ENCODE measurements at places on chromosomes 7 and 10.
A peak's percentile ranks its signal among the peaks of the same experiment; 100 is the strongest.

DNA sequence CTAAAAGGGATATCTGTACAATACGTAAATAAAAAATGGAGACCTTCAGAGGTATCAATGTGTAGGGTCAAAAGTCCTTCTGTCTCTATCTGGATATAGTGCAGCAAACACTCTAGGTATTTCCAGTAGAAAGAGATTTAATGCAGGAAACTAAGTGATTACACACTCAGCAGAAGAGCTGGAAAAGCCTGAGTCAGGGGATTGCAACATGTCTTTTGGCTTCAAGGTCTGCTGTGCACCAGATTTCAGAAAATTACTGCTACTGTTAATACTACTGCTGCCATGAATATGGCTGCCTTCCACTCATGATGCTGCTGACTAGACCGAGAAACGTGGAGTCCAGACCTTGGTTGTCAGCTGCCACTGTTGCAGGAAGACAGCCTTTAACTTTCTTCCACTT is 94.9 kb upstream of the DLX6 start:
- peak; percentile 19 for DNase-seq
- no peak overlapping the region for H3K27ac ChIP-seq
- H3K4me3 ChIP-seq: no peak overlapping the region
- H3K27me3 ChIP-seq: no peaks in the 10 kb centered on the region
- H3K36me3 ChIP-seq: no peaks in the 10 kb centered on the region
- no peaks in the 10 kb centered on the region for H3K4me1 ChIP-seq

GRCh38 chr7:151086802-151087244 is 548 bp downstream of the AGAP3 start:
- peaks cover 46% of the 10 kb centered on the region for H3K4me1 ChIP-seq
- no peaks in the 10 kb centered on the region for H3K27me3 ChIP-seq
- H3K27ac ChIP-seq: peak overlapping the region; percentile 36
- H3K36me3 ChIP-seq: no peaks in the 10 kb centered on the region
- peak overlapping the region; percentile 99 for H3K4me3 ChIP-seq
- peak; percentile 30 for DNase-seq

DNA sequence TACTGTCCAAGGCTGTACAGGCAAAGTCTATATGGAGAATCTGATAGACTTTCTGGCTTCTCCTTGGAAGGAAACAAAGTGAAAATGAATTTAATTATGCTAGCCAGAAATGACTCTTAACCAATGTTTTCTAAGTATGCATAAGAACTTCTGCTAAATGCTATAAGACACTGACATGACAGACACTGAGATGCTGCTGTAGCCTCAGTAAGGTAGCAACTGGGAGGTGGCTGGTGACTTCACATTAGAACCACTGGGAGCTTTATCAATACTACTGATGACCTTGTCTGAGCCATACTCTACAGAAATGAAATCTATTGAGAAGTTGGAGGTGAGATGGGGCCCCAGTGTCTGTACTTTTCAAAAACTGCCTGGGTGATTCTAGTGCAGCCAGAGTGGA is 188.6 kb downstream of the ZNF365 start:
- no peak for DNase-seq
- H3K36me3 ChIP-seq: no peaks in the 10 kb centered on the region
- peaks cover 10% of the 10 kb centered on the region for H3K4me1 ChIP-seq
- H3K27me3 ChIP-seq: no peaks in the 10 kb centered on the region

GRCh38 chr7:127946111-127946510 is 85.1 kb downstream of the LRRC4 start:
- H3K36me3 ChIP-seq: peaks cover 10% of the 10 kb centered on the region
- H3K27ac ChIP-seq: no peak overlapping the region
- no peaks in the 10 kb centered on the region for H3K4me1 ChIP-seq
- no peaks in the 10 kb centered on the region for H3K27me3 ChIP-seq

GRCh38 chr10:71278691-71279588 is 40.1 kb upstream of the SLC29A3 start:
- no peak overlapping the region for H3K4me3 ChIP-seq
- no peaks in the 10 kb centered on the region for H3K4me1 ChIP-seq
- H3K27me3 ChIP-seq: no peaks in the 10 kb centered on the region
- DNase-seq: no peak
- H3K27ac ChIP-seq: no peak overlapping the region

GRCh38 chr7:158110661-158111048 is 477.0 kb downstream of the PTPRN2 start:
- H3K27ac ChIP-seq: no peak overlapping the region
- 0 out of 2 replicates have a peak, but pooled peaks cover 5% of the 10 kb centered on the region for H3K4me1 ChIP-seq
- no peak overlapping the region for H3K4me3 ChIP-seq
- H3K27me3 ChIP-seq: no peaks in the 10 kb centered on the region

DNA sequence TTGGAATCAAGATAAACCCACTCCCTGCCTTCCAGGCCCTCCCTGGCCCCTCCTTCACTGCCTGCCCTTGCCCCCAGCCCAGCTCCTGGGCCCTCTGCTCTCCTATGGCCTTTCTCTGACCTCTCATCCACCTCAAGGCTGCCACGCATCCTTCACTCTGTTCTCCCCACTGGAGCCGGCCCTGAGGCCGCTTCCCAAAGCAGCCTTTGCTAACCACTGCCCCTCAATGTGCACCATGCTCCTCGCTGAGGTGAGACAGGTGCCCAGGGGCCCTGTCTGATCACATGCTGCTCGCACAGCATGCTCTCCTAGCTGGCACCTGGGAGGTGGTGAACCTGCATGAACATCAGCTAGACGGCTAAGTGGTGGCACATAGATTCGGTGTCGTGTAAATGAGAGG is 138.5 kb upstream of the RET start:
- peaks cover 46% of the 10 kb centered on the region for H3K27me3 ChIP-seq
- H3K4me3 ChIP-seq: no peak overlapping the region
- H3K36me3 ChIP-seq: no peaks in the 10 kb centered on the region
- no peak for DNase-seq
- H3K4me1 ChIP-seq: no peaks in the 10 kb centered on the region

GRCh38 chr7:47433564-47433895 is 148.4 kb downstream of the TNS3 start:
- no peak overlapping the region for H3K27ac ChIP-seq
- no peaks in the 10 kb centered on the region for H3K4me1 ChIP-seq
- DNase-seq: no peak
- H3K27me3 ChIP-seq: no peaks in the 10 kb centered on the region
- H3K36me3 ChIP-seq: peaks cover 29% of the 10 kb centered on the region

GRCh38 chr7:120014925-120015465 is 258.0 kb upstream of the KCND2 start:
- no peaks in the 10 kb centered on the region for H3K36me3 ChIP-seq
- H3K4me3 ChIP-seq: no peak overlapping the region
- H3K4me1 ChIP-seq: no peaks in the 10 kb centered on the region
- no peaks in the 10 kb centered on the region for H3K27me3 ChIP-seq
- DNase-seq: no peak
- H3K27ac ChIP-seq: no peak overlapping the region

DNA sequence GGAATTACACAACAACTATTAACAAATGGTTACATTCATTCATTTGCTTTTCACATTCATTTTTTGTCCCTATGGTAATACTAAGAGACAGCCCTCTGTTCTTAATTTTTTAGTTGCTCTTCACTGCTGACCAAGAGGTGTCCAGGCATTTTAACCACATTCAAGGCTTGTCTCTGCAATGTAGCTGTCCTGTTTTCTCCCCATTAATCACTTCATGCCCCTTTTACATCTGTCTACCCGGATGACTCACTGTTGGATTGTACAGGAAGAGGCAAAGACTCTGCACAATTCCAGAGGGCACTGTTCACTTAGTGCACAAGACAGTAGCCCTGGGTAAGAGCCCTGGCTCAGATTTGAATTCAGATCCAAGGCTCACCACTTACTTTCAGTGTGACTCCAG is 168.5 kb downstream of the NOC3L start:
- H3K4me3 ChIP-seq: no peak overlapping the region
- no peaks in the 10 kb centered on the region for H3K36me3 ChIP-seq
- H3K4me1 ChIP-seq: peaks cover 12% of the 10 kb centered on the region
- peak; percentile 35 for DNase-seq
- H3K27ac ChIP-seq: no peak overlapping the region

- H3K27me3 ChIP-seq: 0 out of 2 replicates have a peak, but pooled peaks cover under 1% of the 10 kb centered on the region
- no peak overlapping the region for H3K4me3 ChIP-seq
- H3K36me3 ChIP-seq: no peaks in the 10 kb centered on the region
- DNase-seq: peak; percentile 11
Measured at GRCh38 chr10:9342885-9343570, 1288.5 kb downstream of the GATA3 start.

GRCh38 chr7:226281-226895 is 34.0 kb downstream of the FAM20C start:
- H3K27ac ChIP-seq: peak overlapping the region; percentile 26
- H3K4me3 ChIP-seq: no peak overlapping the region
- H3K27me3 ChIP-seq: no peaks in the 10 kb centered on the region
- H3K4me1 ChIP-seq: peaks cover 7% of the 10 kb centered on the region
- peak; percentile 47 for DNase-seq
- no peaks in the 10 kb centered on the region for H3K36me3 ChIP-seq

DNA sequence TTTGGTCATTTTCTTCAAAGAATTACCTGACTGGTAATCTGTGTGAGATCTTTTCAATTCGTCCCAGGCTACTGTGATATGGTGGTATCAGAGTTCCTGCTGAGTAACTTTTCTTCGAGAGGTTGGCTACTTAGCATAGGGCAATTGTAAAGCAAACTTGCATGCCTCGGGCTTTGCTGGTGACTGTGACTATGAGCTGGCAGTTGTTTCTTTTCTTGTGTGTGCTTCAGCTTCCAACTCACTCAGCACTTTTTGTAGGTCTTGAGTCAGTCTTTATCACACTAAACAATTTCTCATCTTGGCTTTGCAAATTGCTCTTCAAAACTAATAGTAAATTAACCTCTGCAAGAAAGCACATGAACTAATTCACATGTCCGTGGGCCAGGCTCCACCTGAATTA is 44.3 kb downstream of the PRR15 start:
- peak; percentile 90 for DNase-seq
- no peak overlapping the region for H3K4me3 ChIP-seq
- no peaks in the 10 kb centered on the region for H3K36me3 ChIP-seq
- peaks cover 60% of the 10 kb centered on the region for H3K4me1 ChIP-seq

DNA sequence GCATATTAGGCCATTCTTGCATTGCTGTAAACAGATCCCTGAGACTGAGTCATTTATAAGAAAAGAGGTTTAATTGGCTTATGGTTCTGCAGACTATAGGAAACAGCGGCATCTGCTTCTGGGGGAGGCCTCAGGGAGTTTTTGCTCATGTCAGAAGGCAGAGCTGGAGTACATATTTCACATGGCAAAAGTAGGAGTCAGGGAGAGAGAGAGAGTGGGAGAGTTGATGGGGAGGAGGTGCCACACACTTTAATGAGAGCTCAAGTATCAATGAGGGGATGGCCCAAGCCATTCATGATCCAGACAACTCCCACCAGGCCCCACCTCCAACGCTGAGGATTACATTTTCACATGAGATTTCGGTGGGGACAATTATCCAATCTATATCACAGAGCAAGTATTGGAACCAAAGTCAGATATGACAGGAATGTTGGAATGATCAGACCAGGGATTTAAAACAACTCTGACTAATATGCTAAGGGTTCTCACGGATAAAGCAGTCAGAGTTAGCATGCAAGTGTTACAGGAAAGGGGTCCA is 795.3 kb upstream of the CELF2 start:
- no peak overlapping the region for H3K27ac ChIP-seq
- H3K36me3 ChIP-seq: no peaks in the 10 kb centered on the region
- no peak overlapping the region for H3K4me3 ChIP-seq
- no peaks in the 10 kb centered on the region for H3K27me3 ChIP-seq
- no peaks in the 10 kb centered on the region for H3K4me1 ChIP-seq
- DNase-seq: no peak

- peaks cover 10% of the 10 kb centered on the region for H3K4me1 ChIP-seq
- no peak overlapping the region for H3K4me3 ChIP-seq
- no peaks in the 10 kb centered on the region for H3K36me3 ChIP-seq
- no peak overlapping the region for H3K27ac ChIP-seq
Measured at GRCh38 chr10:124176349-124177179, 83.2 kb upstream of the CHST15 start.

DNA sequence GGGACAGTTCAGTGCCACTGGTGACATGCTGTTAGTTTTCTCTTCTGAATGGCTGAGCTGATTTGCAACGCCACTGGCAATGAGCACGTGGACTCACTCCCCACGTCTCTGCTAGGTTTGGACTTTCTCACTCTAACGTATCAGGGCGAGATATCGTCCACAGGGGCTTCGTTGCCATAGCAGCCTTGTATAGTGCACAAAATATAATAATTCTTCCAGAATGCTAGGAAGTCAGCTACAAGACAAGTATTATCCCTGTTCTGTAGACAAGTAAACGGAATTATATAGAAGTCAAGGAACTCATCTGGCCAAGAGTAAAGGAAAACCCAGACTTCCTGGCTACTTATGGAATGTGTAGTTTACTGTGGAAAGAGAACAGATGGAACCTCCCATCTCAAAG is 226.8 kb downstream of the ARHGAP21 start:
- DNase-seq: no peak
- H3K27me3 ChIP-seq: no peaks in the 10 kb centered on the region
- peaks cover 15% of the 10 kb centered on the region for H3K4me1 ChIP-seq
- peaks cover 3% of the 10 kb centered on the region for H3K36me3 ChIP-seq
- no peak overlapping the region for H3K27ac ChIP-seq

DNA sequence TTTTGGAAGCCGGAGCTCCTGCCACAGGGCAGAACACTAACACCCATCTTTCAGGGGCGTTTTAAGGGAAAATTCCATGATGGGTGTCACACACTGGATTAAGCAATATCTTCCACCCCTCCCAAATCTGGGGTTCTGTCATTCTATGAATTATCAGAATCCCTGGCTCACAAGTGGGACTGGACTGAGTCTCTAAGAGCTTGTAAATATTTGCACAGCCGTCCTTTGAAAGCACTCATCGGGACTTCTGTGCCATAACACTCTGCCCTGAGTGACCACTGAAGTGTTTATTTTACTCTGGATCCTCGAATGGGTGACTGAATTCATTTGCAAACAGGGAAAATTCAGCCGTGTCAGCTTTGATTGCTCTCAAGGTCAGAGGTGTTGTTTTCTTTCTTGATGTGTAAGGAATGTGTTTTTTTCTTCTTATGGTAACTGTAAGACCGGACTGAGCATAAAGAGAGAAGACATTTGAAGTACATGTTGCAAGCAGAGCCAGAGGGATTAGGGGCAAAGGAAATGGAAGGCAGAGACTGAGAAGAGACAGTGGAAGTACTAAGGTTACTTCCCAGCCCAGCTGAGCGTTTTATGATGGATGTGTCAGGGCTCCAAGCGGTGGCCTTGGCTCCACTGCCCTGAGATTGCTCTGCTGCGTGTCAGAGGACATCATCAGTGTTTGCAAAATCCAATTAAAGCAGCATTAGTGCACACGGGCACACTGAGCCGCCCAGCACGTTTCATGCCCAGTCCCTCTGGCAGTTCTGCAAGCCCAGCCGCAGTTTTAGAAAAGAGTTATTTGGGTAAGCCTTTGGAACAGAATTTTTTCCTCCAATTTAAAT is 17.7 kb upstream of the GTPBP4 start:
- 0 out of 2 replicates have a peak, but pooled peaks cover 10% of the 10 kb centered on the region for H3K4me1 ChIP-seq
- no peaks in the 10 kb centered on the region for H3K36me3 ChIP-seq
- H3K27me3 ChIP-seq: no peaks in the 10 kb centered on the region
- peak; percentile 27 for DNase-seq

GRCh38 chr10:44752451-44753441 is 158.4 kb upstream of the TMEM72 start:
- H3K4me1 ChIP-seq: peaks cover 38% of the 10 kb centered on the region
- peak overlapping the region; percentile 8 for H3K4me3 ChIP-seq
- peak; percentile 98 for DNase-seq
- peak overlapping the region; percentile 85 for H3K27ac ChIP-seq
- H3K27me3 ChIP-seq: no peaks in the 10 kb centered on the region
- no peaks in the 10 kb centered on the region for H3K36me3 ChIP-seq

- H3K4me1 ChIP-seq: no peaks in the 10 kb centered on the region
- H3K4me3 ChIP-seq: no peak overlapping the region
- no peaks in the 10 kb centered on the region for H3K36me3 ChIP-seq
- no peak for DNase-seq
Measured at GRCh38 chr7:66099232-66099550, 15.5 kb upstream of the CRCP start.

All from PC-3 (cell line).